Central memory CD8-positive, alpha-beta T cell (primary cell): ENCODE measurements at places on chromosomes 11 and 22.

- DNase-seq: no peak
These were observed 1.1 kb upstream of the DDX6 start for GRCh38 chr11:118791961-118792569.

DNA sequence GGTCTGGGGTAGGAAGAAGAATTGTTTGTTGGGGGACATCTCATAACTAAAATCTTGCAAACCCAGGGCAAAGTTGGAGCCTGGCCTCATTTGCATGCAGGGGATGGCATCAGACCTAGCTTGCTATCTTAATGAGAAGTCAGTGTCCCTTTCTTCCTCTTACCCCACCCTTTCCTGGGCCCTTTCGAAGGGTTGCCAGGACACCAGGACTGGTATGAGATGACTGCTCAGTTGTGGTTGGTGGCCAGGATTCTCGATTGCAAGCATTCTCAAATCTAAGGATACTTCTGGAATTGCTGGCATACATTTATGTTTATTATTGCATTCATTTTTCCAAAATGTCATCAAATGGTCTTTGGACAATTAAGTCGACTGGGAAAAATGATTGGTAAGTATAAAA lies 131.0 kb downstream of the SLC1A2 start:
- no peak for DNase-seq

DNA sequence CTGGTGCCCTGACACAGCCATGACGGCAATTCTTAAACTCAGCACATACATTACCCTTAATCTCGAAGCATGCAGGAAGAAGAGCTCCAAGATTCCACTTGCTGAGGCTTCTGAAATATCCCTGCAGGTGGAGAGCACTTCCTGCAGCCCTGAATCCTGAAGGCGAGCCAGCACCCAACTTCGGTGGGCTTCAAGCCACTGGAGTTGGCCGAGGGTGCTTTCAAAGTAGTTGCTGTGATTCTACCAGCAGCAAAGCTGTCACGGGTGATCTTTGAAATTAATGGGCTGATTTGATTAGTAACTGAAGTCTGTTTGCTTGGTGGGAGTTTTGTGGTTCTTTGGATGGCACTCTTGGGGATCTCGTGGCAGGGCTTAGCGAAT lies 9.0 kb upstream of the FTH1 start:
- DNase-seq: no peak

DNA sequence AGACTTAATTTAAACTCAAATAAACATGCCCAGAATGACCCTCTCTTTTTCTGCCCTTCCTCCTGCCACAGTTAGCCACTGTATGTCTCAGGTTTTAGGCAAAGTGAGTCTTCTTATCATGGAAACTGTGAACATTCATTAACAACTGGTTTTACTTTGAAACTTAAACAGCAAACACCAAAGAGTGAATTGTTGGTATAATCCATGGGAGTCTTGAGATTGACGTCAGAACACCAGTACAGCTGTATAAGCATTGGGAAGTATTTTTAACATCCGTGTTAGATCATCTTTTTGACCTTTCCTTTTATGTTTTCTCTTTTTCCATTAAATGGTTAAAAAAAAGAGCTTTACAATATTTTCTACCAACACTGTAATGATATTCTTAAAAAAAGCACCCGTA lies 38.9 kb downstream of the ARHGEF12 start:
- no peak for DNase-seq

DNA sequence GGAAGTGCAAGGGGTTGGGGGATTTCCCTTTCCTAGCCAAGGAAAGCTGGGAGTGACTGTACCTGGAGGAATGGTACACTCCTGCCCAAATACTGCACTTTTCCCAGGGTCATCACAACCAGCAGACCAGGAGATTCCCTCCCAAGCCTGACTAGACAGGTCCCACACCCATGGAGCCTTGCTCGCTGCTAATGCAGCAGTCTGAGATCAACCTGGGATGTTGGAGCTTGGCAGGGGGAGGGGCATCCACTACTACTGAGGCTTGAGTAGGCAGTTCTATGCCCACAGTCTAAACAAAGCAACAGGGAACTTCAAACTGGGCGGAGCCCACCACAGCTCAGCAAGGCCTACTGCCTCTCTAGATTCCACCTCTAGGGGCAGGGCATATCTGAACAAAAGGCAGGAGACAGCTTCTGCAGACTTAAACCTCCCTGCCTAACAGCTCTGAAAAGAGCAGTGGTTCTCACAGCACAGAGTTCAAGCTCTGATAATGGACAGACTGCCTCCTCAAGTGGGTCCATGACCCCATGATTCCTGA lies 58.5 kb downstream of the SLC22A9 start:
- no peak for DNase-seq

GRCh38 chr11:10181811-10182210 lies 112.2 kb downstream of the SBF2 start:
- no peak for DNase-seq

- no peak for DNase-seq
These were observed 831 bp downstream of the CD44 start for GRCh38 chr11:35139722-35140282.

DNA sequence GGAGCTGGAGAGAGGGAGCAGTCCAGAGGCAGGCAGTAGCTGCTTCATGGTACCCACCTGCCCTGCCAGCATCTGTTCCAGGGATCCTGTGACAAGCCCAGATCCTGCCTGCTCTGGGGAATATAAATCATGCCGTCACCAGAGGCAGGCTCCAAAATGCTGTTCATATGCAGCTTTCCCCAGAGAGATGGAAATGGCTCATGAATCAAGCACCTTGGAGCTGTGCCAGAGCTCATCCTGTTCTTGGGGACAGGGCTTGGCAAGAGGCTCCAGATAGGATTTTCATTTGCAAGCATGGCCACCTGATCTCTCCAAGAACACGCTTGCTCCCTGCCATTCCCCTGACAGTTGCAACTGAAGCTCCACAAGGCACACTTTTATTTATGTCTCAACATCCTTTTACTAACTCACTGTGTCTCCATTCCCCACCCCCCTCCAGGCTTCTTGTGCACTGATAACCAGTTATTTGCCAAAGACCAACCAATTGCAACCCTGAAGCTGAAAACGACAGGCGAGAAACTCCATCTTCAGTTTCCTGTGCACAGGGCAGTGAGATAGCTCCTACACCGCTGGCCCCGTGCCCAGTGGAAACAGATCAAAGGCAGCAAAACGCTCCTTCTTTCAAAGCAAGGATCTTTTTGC lies 115.8 kb upstream of the PITPNB start:
- DNase-seq: no peak

DNA sequence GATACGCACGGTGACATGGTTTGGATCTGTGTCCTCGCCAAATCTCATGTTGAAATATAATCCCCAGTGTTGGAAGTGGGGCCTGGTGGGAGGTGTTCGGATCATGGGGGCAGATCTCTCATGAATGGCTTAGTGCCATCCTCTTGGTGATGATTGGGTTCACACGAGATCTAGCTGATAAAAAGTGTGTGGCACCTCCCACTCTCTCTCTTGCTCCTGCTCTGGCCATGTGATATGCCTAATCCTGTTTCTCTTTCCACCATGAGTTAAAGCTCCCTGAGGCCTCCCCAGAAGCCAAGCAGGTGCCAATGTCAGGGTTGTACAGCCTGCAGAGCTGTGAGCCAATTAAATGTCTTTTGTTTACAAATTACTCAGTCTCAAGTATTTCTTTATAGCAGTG lies 303.1 kb upstream of the PLET1 start:
- no peak for DNase-seq

GRCh38 chr11:65565624-65566453 lies 4.4 kb upstream of the ZNRD2 start:
- DNase-seq: peak; percentile 53

GRCh38 chr11:120525261-120526171 lies 14.0 kb downstream of the GRIK4 start:
- DNase-seq: no peak

DNA sequence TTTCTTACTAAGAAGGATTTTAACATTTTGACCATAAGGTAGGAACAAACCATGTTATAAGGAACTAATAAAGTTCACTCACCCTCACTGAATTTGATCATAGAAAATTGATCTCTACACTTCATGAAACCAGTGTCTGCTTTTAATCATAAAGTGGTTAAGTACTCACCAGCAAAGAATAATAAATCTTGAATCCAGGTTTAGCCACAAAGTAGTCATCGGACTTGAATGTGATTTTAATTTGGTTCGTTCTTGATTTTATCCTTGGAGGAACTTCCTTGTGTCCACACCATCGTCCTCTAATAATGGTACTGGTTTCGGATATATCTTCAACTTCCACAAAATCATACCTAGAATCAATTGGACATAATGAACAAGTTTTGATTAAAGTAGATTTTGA lies 40.5 kb upstream of the DDI1 start:
- DNase-seq: no peak

DNA sequence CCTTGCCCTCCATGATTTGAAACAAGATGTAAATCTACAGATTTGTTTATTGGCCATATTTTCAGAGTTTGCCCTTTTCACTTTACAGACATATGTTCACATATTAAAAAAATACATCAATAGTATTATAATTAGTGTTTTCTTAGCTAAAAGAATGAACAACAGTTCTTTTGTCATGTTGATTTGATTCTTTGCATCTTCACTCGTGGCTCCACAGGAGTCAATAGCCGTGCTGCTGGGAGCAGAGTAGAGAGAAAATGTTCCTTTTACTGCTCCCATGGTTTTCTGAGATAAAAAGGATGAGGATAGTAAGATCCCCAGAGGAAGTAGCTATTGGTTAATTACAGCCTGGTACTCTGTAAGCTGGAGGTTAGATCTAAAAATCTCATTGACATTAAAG lies 151.2 kb downstream of the PGR start:
- no peak for DNase-seq

DNA sequence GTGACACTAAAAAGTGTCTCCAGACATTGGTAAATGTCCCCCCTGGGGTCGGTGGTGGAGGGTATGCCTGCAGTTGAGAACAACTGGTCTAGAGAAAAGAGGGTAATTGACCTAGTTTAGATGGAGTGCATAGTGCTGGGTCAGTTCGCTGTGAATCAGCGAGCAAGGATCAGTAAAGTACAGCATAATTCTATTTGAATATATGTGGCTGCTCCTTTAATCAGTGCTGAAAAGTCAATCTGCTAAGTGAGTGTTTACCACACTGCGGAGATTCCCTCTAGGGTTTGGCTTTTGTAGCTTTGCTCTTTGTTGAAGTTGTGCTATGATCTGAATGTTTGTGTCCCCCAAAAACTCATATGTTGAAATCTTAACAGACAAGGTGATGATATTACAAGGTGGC lies 15.0 kb downstream of the CAVIN3 start:
- no peak for DNase-seq

- no peak for DNase-seq
These were observed 72.0 kb downstream of the VPREB1 start for GRCh38 chr22:22316589-22316988.

GRCh38 chr22:39284142-39284980 lies 35.1 kb downstream of the RPL3 start:
- no peak for DNase-seq

DNA sequence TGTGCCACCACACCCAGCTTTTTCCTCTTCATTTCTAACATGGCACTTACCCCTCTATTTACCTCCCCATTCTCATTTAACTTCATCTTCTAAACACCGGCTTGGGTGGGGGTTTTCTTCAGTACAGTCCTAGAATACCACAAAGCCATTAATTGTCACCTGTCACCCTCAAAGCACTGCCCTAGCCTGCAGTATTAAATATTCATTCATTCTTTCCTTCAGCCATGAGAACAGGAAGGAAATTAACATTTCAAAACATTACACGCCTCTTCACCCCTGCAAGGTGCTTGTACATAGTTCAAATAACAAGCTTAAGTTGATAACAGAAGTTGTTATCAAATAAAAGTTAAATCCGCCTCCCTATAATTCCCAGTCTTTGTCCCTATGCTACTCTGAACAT lies 10.7 kb upstream of the VPS37C start:
- DNase-seq: no peak

DNA sequence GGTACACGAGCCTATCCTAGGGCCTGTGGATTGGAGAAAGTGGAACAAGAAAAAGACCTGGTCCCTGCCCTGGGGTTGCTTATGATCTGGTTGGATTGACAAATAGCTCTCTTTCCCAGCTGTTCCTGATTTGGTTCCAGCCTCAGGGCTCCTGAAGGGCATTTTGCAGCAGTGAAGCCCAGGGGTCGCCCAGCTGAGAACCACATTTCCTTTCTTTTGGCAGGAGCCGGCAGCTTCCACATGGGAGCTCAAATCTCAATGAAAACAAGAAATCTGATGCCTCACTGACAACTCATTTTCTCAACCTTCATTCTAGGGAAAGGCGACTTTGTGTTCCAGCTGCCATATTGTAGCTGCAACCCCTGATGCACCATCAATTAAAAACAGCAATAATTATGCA lies 140.6 kb upstream of the CADM1 start:
- DNase-seq: no peak

- no peak for DNase-seq
These were observed 75.4 kb downstream of the ZBTB16 start for GRCh38 chr11:114134870-114135269.

DNA sequence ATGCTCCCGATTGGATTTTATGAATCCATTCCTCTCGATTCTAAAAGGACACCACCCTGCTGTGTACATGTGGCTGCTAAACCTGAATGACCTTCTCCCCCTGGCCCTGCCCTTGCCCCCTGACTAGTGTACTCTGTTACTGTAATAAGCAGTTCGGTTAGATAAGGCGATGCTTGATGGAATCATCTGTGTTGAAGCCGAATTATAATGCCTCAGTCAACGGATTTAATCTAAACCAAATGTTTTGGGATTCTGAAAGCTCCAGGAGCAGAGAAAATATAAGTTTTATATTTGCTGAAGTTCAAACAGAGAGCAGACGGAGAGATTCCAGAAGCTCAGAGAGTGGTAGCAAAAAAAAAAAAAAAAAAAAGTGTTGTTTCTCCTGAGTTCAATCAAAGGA lies 275.4 kb upstream of the MPPED2 start:
- DNase-seq: no peak

GRCh38 chr11:24708616-24709015 lies 211.8 kb downstream of the LUZP2 start:
- no peak for DNase-seq

- no peak for DNase-seq
These were observed 2.5 kb upstream of the BEST1 start for GRCh38 chr11:61947486-61948210.

DNA sequence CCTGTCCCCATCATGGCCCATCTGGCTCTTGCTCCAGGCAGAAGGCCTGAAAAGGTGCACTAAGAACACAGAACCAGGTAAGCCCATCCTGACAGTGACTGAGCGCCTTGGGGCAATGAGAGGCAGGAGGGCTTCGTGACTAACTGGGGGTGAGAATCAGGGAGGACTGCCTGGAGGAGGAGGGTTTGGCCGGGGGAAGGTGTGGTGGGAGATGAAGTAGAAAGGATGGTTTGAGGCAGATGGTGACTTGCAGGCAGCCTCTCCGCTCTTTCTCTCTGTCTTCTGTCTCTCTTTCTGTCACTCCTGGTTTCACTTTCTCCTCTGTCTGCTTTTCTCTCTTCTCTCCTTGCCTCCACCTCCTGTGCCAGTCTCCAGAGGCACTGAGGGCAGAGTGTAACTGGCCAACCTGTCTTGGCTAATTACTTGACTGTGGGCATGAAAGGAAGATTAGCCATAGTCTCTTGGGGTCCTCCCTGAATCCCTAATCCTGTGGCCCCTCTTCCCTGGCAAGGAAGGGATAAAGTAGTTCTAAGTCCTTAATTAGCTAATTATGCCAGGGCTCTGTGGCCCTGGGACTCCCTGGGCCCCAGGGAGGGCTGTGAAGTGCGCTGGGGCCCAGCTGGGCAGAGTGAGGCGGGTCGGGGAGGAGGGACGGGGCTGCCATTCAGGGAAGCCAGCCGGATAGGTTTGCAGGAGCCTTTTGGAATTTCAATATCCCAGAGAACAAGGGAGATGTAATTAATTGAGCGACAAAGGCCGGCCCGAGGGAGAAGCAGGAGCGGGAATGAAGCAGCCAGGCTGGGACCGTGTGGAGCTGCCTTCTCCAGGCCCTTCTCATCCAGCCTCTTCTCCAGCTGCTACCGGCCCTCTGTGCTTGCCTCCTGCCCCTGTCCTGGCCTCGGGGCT lies 61.1 kb downstream of the CACNA1I start:
- DNase-seq: no peak
